ENCODE measurements at places on chromosomes 6 and 20.

DNA sequence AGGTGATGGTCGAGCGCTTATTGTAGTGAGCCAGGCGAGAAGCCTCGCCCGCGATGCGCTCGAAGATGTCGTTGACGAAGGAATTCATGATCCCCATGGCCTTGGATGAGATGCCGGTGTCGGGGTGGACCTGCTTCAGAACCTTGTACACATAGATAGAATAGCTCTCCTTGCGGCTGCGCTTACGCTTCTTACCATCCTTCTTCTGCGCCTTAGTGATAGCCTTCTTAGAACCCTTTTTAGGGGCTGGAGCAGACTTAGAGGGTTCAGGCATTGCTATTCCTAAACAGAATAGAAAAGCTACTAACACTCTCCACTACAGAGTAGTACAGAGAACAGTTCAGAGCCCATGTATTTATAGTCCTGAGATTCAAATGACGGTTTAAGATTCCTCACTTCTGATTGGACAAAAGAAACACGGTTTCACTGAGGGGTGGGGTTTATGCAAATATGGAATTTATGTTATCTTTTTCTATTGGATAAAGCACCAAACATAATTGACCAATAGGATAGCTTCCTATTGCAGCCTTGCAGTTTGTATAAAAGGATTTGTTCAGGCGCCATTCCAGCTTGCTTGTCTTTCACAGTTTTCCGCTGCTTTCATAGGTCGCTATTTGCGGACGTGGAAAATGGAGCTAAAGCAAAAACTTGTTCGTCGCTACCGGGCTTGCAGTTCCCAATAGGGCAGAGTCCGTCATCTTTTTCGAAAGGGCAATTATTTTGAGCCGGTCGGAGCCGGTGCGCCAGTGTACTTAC, 43.7 kb upstream of the HFE start:
- peak; percentile 67 for DNase-seq

GRCh38 chr6:131101911-131102680, 33.2 kb upstream of the AKAP7 start:
- no peak for DNase-seq

DNA sequence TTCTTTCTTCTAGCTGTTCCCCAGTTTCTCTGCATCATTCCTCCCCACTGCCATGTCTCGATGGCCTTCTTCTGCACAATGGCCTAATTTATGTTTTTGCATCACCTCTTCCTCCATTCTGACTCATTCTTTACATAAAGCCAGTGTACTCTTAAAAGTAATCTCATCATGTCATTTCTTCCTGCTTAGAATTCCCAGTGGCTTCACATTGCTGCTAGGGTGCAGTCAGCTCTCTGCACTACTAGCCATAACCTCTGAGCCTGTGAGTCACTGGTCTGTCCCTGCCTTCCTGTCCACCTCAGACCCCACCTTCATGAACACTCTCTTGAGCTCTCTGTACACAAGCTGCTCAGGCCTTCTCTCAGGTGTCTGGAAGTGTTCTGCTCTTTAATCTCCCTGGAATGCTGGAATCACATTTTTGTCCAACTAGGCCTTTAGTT, 24.1 kb upstream of the TRIM27 start:
- no peak for DNase-seq

DNA sequence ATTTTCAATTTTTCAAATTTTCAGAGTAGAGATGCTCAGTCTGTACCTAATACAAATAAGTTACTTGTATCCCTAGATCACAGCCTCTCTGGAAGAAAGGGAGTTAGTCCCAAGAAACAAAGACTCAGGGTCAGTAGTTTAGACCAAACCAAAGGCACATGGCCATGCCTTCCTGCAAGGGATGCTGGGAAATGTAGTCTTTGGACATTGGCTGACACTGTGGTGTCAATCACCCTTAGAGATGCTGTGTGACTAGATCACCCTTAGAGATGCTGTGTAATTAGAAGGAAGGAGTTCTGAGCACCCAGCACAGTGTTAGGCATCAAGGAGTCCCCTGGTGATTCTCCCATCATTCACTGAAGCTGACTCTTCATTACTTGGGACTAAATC, 202.1 kb downstream of the NFATC2 start:
- DNase-seq: no peak

DNA sequence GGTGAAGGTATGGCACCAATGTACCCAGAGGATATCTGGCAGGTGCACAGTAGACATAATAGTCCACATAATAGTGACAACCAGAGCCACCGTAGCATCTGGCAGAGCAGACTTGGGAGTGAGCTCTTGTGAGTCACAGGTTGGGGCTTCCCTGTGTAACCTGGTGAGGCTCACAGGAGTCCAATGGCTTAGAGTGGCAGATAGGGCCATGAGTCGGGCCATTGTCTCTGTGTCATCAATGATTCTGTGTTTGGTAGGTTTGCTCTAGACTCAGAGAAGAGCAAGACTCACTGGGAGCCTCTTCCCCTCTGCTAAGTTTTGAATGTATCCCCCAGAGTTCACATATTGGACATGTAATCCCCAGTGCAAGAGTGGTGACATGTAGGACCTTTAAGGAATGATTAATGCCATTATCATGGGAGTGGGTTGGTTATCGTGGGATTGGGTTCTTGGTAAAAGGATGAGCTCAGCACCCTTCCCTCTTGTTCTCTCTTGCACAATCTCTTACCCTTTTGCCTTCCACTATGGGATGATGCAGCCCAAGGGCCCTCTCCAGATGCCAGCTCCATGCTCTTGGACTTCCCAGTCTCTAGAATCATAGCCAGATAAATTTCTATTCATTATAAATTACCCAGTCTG, 22.6 kb upstream of the SIRPA start:
- no peak for DNase-seq

DNA sequence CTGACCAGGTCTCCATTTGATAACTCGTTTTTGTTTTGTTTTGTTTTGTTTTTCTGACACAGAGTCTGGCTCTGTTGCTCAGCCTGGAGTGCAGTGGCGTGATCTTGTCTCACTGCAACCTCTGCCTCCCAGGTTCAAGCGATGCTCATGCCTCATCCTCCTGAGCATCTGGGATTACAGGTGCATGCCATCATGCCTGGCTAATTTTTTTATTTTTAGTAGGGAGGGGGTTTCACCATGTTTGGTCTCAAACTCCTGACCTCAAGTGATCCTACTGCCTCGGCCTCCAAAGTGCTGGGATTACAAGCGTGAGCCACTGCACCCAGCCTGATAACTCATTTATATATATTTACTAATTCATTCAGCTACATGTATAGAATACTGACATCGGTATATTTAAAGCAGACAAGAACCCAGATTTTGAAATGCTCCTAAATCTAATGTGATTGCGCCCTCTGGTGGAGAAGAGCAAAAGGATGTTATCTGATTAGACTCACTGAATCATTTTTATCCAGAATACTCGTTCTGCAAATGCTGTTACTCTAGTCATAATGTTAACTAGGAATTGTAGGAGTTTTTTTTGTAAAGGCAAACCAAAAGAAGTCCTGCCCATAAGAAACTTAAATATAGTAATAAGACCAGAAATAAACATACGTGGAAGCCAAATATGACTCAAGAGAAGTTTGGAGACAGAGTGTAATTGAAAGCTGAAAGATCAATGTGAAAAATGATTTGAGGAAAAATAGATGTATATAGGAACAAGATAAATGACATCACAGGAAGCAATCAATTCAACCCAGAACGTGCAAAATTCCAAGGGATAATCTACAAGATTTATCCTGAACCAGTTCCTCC, 5.3 kb upstream of the COL12A1 start:
- DNase-seq: no peak

GRCh38 chr6:147203311-147204059, 732 bp upstream of the STXBP5 start:
- peak; percentile 70 for DNase-seq

GRCh38 chr6:118719351-118720124, 68.1 kb upstream of the CEP85L start:
- DNase-seq: no peak

DNA sequence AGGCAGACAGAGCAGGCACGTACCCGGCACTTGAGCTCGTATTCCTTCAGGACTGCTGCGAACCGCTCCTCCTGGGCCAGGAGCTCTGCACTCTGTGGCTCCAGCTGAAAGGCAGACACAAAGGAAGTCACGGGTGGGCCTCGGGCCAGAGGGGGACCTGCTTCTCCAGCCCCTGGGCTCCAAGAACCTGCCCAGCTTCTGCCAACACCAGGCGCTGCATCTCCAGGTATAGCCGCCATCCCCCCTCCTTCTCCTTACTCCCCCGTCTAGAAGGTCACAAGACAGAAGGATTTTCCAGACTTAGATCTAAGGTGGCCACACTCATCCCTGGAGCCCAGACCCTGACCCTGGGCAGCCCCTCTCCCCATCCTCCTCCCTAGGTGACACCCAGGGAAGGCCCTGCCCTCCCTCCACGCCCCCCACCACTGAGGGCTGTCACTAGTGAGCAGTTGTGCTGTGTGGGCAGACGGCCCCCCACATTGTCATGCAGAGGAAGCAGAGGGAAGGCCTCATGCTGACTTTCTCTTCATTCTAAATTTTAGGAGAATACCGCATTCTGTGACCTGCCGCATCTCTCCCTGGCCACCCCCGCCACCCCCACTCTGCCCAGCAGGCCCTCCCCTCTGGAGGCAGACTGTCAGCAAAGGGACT, 81.9 kb downstream of the GINS1 start:
- no peak for DNase-seq

DNA sequence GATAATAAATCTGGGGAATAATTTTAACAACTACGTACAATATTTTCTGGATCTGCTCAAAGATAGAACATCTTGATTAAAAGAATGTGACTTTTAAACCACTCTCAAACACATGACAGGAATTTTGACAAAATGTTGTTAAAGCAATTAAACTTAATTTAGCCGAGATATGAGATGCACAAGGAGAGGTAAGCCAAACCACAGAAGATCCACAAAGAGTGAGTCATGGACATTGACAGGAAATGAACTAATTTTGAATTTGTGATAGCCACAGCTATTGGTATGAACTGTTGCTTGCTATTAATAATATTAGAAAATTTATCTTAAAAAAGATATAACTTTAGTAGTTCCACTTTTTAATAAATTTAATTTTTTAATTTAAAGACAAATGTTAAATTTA, 27.8 kb upstream of the VGLL2 start:
- DNase-seq: no peak

DNA sequence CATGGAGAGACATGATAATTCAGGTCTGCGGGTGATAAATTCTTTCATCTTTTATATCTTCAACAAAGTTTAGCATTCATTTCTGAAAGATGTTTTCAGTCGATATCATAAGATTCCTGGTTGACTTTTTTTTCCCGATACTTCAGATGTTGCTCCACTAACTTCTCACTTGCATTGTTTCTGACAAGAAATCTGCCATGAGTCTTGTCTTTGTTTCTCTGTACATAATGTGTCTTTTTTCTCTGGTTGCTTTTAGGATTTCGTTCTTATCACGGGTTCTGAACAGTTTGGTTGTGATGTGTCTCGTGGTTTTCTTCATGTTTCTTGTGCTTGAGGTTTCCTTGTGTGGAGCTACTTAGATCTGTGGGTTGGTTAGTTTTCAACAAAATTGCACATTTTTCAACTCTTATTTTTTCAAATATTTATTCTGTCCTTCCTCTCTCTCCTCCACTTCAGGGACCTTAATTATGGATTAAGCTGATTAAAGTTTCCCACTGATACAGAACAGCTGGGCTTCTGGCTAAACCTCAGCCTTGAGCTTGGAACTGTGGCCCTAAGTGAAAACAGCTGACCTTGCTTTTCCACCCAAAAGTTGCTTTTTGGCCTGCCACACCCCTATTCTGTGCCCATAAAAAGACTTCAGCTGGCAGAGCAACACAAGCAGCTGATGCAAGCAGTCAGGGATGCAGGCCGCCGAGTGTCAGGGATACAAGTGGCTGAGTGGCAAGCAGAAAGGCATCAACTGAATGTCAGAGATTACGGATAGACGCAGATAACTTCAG, 97.9 kb upstream of the SNX9 start:
- DNase-seq: no peak

GRCh38 chr6:101830501-101831031, 437.1 kb downstream of the GRIK2 start:
- DNase-seq: no peak

GRCh38 chr6:42193491-42193894, 1.3 kb downstream of the GUCA1B start:
- no peak for DNase-seq

DNA sequence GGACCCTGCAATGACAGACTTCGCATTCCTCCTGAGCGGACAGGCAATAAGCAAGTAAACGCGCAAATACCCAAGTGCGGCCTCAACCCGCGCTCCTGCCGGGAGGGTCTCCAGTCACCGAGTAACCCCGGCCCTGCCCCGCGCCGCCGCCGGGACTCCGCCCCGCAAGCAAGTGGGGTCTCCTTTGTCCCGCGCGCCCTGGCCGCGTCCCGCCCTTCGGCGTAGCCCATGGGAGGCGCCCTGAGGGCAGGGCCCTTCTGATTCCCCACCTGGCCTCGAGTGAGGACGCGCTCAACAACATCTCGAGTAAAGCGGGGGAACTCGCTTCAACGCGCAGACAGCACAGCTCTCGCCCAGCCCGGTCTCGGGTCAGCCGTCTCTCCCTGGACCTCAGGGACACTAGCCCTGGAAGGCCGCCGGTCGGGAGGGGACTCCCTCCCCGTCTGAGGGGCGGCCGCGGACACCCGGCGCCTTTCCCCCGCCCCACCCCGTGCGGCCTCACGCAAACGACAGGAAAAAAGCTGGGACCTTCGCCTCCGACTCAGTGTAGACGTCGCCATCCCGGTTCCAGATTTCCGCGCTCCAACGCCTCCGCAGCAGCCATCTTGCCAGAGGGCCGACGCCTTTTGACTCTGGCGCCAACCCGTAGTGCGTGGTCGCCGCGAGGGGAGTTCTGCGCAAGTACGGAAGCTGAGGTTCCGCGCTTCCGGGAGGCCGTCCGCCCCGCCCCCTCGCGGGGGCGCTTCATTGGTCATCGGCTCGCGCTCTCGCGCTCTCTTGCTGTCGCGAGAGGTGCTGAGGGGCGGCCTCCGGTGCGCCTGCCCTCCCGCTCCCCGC, 461 bp upstream of the GID8 start:
- DNase-seq: peak; percentile 92

DNA sequence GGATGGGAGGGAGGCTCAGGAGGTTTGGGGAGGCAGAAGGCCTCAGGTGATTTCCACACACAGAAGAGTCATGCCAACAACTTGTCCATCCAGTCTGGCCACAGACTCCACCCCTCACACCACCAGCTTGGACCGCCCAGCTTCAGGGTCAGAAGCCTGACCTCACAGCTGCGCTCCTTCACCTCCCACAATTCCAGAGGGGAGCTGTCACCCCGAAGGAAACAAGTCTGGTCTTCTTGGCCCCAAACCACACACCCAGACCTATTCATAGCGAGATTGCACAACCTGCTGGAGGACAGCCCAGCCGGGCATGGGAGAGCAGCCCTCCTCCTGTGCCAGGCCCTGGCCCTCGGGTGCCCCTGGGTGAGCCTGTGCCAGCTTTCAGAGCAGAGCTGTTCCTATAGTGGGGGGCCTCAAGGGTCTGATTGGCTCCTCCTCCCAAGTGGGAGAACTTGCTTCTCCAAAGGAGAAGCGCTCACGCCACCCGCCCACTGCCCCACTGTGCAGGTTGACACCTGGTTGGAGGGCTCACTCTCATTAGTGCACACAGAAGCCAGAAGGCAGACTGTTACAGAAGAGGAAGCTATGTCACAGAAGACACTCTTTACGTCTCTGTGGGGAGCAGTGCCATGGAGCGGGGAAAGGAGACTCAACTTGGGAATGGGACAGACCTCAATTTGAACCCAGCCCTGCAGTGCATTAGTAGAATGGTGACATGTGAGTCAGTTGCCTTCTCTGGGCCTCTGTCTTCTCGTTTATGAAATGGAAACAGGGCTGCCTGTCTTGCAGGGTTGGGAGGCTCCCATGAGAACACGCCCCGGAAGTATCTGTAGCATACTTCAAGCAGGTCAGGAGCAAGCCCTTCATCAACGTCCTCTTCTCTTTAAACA, 128.8 kb downstream of the FOXO3 start:
- DNase-seq: no peak
